ENCODE measurements at places on chromosomes 3 and 15. TPM values are rescaled to one million over a fixed set of nuclear protein-coding genes. Genes with fewer than 3 reads are reported as not detected.

MGLL gene
- 42.0 TPM for total RNA-seq

KLHL40 gene
- not detected for total RNA-seq

TMEM40 gene
- total RNA-seq: not detected

HTR3E gene
- total RNA-seq: not detected

TIMP4 gene
- total RNA-seq: 0.10 TPM

PLSCR2 gene
- not detected for total RNA-seq

FSIP1 gene
- total RNA-seq: 2.1 TPM

OXTR gene
- 6.4 TPM for total RNA-seq

RETNLB gene
- total RNA-seq: not detected

PROS1 gene
- total RNA-seq: 4.8 TPM

RNU6-1 gene
- not detected for total RNA-seq

CCR3 gene
- total RNA-seq: 0.10 TPM

IQCF5 gene
- total RNA-seq: not detected

BNC1 gene
- total RNA-seq: 8.8 TPM

CP gene
- total RNA-seq: 0.39 TPM

PLA1A gene
- total RNA-seq: 0.20 TPM

FAM81A gene
- total RNA-seq: 4.9 TPM

AADAC gene
- 0.49 TPM for total RNA-seq

ARGFX gene
- not detected for total RNA-seq

CLDN18 gene
- not detected for total RNA-seq

WDR93 gene
- 0.48 TPM for total RNA-seq

ZIC4 gene
- 0.10 TPM for total RNA-seq

SERINC4 gene
- not detected for total RNA-seq

FMN1 gene
- total RNA-seq: 5.8 TPM

TUSC7 gene
- total RNA-seq: not detected

SKOR1 gene
- total RNA-seq: not detected

CD200R1L gene
- total RNA-seq: not detected

ILDR1 gene
- total RNA-seq: not detected

KBTBD8 gene
- 6.2 TPM for total RNA-seq

COL6A5 gene
- not detected for total RNA-seq

ZPLD1 gene
- total RNA-seq: not detected

RPUSD2 gene
- total RNA-seq: 13.2 TPM

GHSR gene
- total RNA-seq: not detected

NXPE3 gene
- total RNA-seq: 18.7 TPM

OR5K2 gene
- not detected for total RNA-seq

KLHL6 gene
- total RNA-seq: not detected

TMEM266 gene
- total RNA-seq: not detected

SKIC8 gene
- total RNA-seq: 132 TPM

TM6SF1 gene
- not detected for total RNA-seq

LMAN1L gene
- total RNA-seq: not detected

ITGB5 gene
- 287 TPM for total RNA-seq

GAP43 gene
- total RNA-seq: 0.29 TPM

ACP3 gene
- total RNA-seq: 0.59 TPM

ROBO2 gene
- not detected for total RNA-seq

GP5 gene
- total RNA-seq: not detected

LDHAL6B gene
- total RNA-seq: not detected

ZKSCAN7 gene
- 5.8 TPM for total RNA-seq

TGM5 gene
- not detected for total RNA-seq

CYP1A1 gene
- 1.4 TPM for total RNA-seq
